ENCODE measurements at places on chromosomes 11 and 22. TPM values are rescaled to one million over a fixed set of nuclear protein-coding genes. Genes with fewer than 3 reads are reported as not detected.

The ALX4 gene
- total RNA-seq: not detected

The OR51B5 gene
- total RNA-seq: not detected

GRCh38 chr22:37284126-37284804 lies 2.0 kb downstream of the CYTH4 start:
- no peak for DNase-seq

- no peak for DNase-seq
Measured at GRCh38 chr11:67195971-67196456, 70.3 kb upstream of the GRK2 start.

The MAJIN gene
- not detected for total RNA-seq

DNA sequence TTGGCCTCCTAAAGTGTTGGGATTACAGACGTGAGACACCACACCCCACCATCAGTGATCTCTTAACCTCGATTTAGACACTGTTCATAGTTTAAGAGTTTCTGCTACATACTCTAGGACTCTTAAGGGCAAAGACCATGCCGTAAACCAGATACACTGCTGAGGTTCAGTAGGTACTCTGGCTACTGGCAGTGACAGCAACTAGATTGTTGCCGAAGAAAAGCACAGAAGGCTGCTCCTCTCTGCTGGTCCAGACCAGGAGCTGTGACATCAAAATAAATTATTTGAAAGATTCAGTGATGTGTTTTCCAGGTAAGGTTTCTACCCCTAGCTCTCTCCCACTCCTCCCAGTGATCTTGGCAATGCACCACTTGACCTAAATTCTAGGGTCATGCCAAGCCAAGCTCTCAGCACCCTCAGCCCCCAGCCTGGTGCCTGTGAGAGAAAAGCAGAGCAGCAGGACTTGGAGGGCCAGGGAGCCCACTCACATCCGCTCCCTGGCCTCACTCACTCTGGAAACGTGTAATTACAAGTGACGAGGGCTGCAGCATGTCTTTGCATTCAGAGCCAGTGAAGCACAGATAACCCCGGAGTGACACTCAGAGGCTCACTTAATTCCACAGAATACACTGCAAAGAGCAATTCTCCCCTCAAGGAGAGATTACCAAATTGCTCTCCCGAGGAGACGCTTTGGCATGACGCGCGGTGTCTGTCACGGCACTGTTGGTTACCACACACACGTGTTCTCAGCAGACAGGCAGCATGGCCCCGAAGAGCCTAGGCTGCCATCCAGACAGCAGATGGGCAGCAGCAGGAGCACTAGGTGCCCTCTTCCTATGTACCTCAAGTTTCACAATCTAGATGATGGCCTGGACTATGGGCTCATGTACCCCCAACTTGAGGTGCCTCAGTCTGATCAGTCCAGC lies 96.9 kb upstream of the PITPNB start:
- no peak for DNase-seq

DNA sequence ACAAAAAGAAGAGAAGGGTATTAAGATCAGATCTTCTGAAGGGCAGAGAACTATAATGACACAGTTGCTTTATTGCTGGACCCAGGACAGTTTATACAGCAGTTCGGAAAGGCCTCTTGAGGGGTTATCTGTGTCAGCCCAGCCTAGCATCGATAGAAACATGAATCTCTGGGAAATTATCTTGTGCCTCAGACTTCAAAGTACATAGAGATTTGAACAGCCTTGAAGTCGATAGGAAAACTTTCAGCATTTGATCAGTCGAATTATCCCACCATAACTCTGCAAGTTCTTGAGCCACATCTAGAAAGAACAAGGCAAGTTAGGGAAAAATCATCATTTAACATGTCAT lies 2.5 kb upstream of the LMO2 start:
- DNase-seq: no peak

GRCh38 chr11:130674686-130675308 lies 226.4 kb downstream of the ADAMTS15 start:
- no peak for DNase-seq

- no peak for DNase-seq
Measured at GRCh38 chr22:23161029-23161428, 15.8 kb downstream of the RAB36 start.

GRCh38 chr22:40479126-40479800 lies 108.9 kb downstream of the SGSM3 start:
- DNase-seq: no peak

DNA sequence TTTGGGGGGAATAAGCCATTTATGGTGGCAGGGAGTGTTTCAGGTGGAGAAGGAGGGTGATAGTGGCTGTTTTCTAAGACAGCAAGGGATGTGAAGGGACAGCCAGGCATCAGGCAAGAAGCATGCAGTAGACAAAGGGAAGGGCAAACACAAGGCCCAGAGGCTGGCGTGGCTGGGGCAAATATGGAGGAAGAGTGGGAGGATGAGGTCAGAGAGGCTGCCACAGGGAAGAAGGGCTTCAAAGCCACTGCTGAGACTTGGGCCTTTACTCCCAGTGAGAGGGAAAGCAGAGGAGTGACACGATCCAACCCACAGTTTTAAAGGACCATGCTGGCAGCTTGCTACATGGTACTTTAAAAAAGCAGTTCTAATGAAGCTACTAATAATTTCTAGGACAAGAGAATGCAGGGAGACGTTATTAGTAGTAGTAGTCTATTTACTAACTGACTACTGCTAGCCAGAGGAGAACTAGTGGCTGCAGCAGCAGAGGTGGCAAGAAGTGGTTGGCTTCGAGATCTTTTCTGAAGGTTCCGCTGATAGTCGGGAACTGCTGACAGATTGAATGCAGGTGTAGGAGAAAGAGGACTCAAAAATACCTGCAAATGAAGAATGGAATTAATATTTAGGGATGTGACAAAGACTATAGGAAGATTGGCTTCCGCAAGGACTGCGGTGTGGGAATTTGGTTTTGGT lies 13.7 kb downstream of the KMT5B start:
- no peak for DNase-seq

- DNase-seq: no peak
Measured at GRCh38 chr11:2669634-2670469, 29.9 kb downstream of the KCNQ1OT1 start.

The GDPD4 gene
- total RNA-seq: not detected

DNA sequence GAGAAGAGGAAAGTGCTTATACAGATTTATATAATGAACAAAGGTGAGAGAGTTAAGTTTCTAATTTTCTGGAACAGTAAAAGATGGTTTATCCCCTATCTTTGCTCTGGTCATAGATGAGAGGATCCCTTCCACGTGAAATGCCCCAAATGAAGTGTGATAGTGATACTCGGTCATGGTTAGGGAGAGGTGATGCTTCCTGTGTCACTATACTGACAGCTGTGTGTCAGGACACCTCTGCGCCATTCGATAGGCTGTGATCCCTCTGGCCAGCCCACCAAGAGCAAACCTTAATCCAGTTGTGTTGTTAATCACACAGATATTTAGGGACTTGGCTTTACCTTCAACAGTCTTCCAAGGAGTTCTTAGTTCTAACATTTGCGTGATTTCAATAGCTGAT lies 57.7 kb downstream of the NCAM1 start:
- no peak for DNase-seq

DNA sequence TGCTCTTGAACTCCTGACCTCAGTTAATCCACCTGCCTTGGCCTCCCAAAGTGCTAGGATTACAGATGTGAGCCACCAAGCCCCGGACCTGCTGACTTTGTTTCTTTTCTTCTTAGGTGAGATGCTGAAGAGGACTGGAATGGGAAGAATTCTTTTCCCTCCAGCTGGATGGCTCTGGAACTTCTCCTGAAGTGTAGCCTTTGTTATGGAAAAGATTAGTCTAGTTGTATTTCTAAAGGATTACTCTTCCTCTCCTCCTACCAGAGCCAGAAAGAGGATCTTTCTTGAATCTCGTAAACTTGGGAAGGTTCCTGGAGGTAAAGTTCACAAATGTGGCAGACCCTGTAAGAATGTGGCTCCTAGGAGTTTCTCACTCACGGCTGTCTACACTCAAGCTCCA lies 95.4 kb upstream of the LARGE1 start:
- no peak for DNase-seq

GRCh38 chr11:6452219-6452618 lies 11.4 kb upstream of the HPX start:
- no peak for DNase-seq

GRCh38 chr22:24179478-24180210 lies 1.6 kb upstream of the SUSD2 start:
- no peak for DNase-seq

- no peak for DNase-seq
Measured at GRCh38 chr11:21582791-21583190, 610.1 kb upstream of the ANO5 start.

DNA sequence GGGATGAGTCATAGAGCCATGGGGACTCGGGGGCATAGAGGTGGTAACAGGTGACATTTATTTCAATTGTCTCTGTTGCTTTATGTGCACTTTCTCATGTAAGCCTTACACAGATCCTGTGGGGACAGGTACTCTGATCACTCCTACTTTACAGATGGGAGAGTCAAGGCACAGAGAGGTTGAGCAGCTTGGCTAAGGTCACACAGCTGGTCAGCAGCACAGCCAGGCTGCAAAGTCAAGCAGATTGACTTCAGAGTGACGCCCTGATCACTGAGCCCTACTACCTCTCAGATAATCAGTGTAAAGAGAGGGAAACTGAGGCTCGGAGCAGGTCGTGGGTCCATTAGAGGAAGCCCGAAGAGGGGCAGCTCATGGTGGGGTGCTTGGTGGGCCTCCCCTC lies 3.5 kb downstream of the TMPRSS6 start:
- DNase-seq: no peak

The CD3G gene
- not detected for total RNA-seq

The OR52I2 gene
- total RNA-seq: not detected

DNA sequence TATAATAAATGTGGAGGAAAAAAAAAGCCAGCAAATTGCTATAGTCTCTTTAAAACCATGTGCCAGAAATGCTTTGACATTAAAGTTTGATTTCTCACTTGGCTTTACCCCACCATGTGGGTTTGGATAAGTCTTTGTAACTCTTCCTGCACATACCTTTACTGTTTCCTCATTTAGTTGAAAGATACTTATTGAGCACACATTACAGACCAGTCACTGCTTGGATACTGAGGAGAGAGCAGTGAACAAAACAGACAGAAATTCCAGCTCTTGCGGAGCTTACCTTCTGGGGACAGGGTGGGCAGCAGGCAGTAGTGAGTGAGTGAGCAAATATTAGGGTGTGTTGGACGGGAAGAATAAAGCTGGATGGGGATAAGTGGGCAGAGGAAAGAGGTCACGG lies 13.7 kb downstream of the PACS1 start:
- DNase-seq: no peak

- DNase-seq: no peak
Measured at GRCh38 chr11:124172101-124172500, 11.0 kb upstream of the OR10D3 start.

GRCh38 chr22:42338479-42338878 lies 68.0 kb upstream of the TCF20 start:
- no peak for DNase-seq

The IL18BP gene
- 6.2 TPM for total RNA-seq

DNA sequence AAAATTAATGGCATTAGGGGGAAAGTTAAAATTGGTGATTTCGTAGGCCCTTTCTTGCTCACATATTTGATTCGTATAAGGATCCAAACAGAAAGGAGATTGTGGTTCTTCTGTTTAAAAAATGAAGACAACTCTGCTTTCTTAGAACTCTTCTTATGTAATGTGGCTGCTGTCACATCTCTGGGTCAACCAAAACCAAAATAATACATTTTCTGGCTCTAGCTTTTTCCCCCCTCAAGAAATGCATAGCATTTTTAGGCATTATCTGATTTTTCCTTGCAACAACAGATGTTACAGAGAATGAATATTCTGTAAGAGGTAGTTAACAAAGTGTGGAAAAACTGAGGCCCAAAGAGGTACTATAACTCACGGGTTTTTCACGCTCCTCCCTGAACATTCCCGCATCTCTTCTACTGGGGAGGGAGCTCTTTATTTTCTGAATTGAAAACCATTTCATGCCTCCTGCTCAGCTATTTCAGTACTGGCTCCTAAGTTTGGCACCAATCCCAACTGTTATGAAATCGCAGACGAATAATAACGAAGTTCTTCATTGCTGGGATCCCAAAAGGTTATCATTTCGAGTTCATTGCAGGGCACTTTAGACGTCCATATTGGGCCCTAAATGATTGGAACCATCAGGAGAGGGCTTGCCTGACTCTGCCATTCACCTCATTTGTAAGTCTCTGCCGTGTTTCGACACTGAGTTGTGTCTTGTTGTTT lies 17.1 kb downstream of the GRAP2 start:
- DNase-seq: no peak

- DNase-seq: peak; percentile 26
Measured at GRCh38 chr11:93407777-93408401, 77.3 kb downstream of the DEUP1 start.

The PNPLA3 gene
- total RNA-seq: 1.2 TPM

The NECTIN1 gene
- total RNA-seq: 168 TPM

DNA sequence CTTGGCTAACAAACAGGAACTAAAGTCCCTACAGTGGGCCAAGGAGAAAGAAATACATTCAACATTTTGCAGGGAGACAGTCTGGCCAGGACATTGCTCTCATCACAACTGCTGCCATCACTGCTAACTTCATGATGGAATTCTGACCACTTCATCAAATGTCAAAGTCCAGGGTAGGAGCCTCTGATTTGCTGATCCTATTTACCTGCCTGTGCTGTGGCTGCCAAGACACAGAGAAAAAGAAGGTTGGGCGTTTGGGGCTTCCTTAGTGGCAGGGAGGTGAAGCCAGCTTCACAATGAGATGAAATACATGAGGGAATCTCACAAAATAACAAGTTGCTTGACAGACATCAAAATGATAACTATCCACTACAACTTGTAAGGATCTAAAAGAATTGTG lies 343.9 kb upstream of the CADM1 start:
- DNase-seq: no peak

The PDE2A gene
- 1.0 TPM for total RNA-seq

- DNase-seq: peak; percentile 69
Measured at GRCh38 chr11:16867097-16867496, 128.7 kb downstream of the C11orf58 start.

DNA sequence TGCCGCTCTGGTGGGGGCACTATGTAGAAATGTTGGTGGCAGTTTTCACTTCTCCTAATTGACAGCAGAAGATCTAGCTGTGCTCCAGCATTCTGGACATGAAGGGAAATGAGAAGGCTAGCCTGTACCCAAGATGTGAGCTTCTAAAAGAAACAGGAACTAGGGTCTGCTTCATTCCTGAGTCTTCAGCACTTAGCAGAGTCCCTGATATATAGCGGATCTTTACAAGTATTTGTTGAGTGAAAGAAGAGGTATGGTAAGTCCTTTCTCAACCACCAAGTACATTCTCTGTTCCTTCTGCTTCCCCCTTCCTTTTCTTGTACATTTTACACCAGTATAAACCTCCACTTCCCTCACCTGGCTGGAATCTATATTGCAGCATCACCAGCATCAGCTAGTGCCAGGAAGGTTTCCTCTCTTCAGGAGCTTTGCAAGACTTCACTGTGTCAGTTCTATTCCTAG lies 408.3 kb upstream of the CADM1 start:
- DNase-seq: peak; percentile 30
